ENCODE measurements at places on chromosomes 3 and 15. TPM values are rescaled to one million over a fixed set of nuclear protein-coding genes. Genes with fewer than 3 reads are reported as not detected.

DNA sequence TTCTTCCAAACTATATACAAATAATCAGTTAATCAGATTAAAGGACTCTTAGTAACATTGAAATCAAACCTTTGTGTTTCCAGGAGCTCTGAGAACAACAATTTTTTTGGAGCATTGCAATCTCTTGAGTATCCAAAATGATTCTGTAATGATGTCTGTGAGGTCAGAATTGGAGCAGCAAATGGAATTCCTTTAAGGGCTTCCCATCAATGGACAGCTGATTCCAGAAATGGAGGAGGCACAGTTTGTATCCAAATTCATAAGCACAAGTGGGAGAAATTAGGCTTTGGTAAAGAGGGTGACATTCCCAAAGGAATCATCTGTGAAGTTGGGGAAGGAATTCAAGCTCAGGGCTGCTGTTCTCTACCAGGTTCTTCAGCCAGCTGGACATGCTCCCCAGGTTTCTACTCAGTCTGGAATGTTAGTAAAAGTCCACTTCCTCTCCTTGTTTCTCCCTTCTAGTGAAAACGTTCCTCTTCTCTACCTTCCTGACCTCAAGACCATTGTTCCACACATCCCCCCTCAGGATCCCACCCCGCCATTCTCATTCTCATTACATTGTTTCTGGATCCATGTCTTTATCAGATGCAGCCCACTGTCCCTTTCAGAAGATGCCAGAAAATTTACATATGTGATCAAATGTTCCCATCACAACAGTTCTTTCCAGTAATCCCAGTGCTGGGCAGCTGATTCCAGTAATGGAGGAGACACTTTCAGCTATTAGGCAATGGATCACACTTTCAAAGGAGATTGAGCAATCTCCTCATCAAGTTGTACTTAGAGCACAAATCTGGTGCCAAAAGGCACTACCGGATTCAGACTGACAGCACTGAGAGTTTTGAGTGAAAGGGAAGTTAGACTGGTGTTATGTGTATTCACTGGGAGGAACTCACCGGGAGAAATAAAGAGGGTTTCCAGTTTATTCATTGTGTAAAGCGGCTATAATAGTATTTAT is 391.3 kb upstream of the TPRG1 start:
- H3K4me3 ChIP-seq = no peak overlapping the region
- H3K27ac ChIP-seq = no peak overlapping the region
- H3K36me3 ChIP-seq = peaks cover 7% of the 10 kb centered on the region
- peaks cover 3% of the 10 kb centered on the region for H3K4me1 ChIP-seq

GRCh38 chr15:72249142-72249810 is 18.3 kb upstream of the PKM start:
- H3K27ac ChIP-seq = no peak overlapping the region
- no peak for DNase-seq
- peaks cover 31% of the 10 kb centered on the region for H3K36me3 ChIP-seq
- no peak overlapping the region for H3K4me3 ChIP-seq
- H3K4me1 ChIP-seq = no peaks in the 10 kb centered on the region
- no peaks in the 10 kb centered on the region for H3K27me3 ChIP-seq

- no peak overlapping the region for H3K27ac ChIP-seq
Measured at GRCh38 chr3:60307562-60308199, 943.6 kb downstream of the FHIT start.

- peaks cover 22% of the 10 kb centered on the region for H3K36me3 ChIP-seq
- no peak overlapping the region for H3K4me3 ChIP-seq
- no peak overlapping the region for H3K27ac ChIP-seq
Measured at GRCh38 chr15:99131441-99132023, 26.7 kb downstream of the SYNM start.

GRCh38 chr3:13455644-13456043 is 24.5 kb upstream of the HDAC11 start:
- H3K4me1 ChIP-seq = peaks cover 8% of the 10 kb centered on the region
- no peaks in the 10 kb centered on the region for H3K36me3 ChIP-seq
- H3K27me3 ChIP-seq = peaks cover 9% of the 10 kb centered on the region
- H3K4me3 ChIP-seq = no peak overlapping the region
- DNase-seq = no peak

- H3K4me1 ChIP-seq = no peaks in the 10 kb centered on the region
- peaks cover 3% of the 10 kb centered on the region for H3K27me3 ChIP-seq
- DNase-seq = no peak
- no peak overlapping the region for H3K4me3 ChIP-seq
- H3K36me3 ChIP-seq = no peaks in the 10 kb centered on the region
- H3K27ac ChIP-seq = no peak overlapping the region
Measured at GRCh38 chr3:40377822-40378221, 9.2 kb upstream of the ENTPD3 start.

- no peak overlapping the region for H3K4me3 ChIP-seq
- H3K27ac ChIP-seq = no peak overlapping the region
- peaks cover 15% of the 10 kb centered on the region for H3K4me1 ChIP-seq
- no peaks in the 10 kb centered on the region for H3K27me3 ChIP-seq
- no peak for DNase-seq
- H3K36me3 ChIP-seq = peaks cover 3% of the 10 kb centered on the region
Measured at GRCh38 chr3:23831517-23832394, 26.0 kb downstream of the UBE2E1 start.

- H3K4me3 ChIP-seq = no peak overlapping the region
- no peak for DNase-seq
- H3K27me3 ChIP-seq = peaks cover 3% of the 10 kb centered on the region
- H3K36me3 ChIP-seq = no peaks in the 10 kb centered on the region
- H3K4me1 ChIP-seq = peaks cover 7% of the 10 kb centered on the region
Measured at GRCh38 chr3:46102780-46103130, 75.5 kb upstream of the XCR1 start.

DNA sequence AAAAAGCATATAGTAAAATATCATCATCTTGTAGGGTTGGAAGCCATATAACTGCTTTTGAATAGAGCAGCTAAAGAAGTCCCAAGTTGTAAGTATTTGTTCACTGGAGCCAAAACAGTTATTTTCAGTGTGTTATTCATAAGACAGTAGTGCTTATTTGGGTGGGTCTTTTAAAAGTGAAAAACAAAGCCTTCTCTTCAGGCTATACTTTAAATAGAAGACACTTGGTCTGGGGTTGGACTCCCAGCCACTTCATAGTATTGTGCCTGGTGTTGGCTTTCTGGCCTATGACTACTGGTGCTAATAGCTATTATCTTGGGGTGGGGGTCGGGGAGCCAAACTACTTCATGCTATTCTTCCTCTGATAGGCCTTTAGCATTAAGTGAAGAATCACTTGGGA is 135.2 kb downstream of the SLC25A26 start:
- peaks cover 5% of the 10 kb centered on the region for H3K4me1 ChIP-seq
- H3K27me3 ChIP-seq = no peaks in the 10 kb centered on the region
- H3K4me3 ChIP-seq = no peak overlapping the region
- H3K27ac ChIP-seq = no peak overlapping the region
- H3K36me3 ChIP-seq = no peaks in the 10 kb centered on the region
- no peak for DNase-seq

DNA sequence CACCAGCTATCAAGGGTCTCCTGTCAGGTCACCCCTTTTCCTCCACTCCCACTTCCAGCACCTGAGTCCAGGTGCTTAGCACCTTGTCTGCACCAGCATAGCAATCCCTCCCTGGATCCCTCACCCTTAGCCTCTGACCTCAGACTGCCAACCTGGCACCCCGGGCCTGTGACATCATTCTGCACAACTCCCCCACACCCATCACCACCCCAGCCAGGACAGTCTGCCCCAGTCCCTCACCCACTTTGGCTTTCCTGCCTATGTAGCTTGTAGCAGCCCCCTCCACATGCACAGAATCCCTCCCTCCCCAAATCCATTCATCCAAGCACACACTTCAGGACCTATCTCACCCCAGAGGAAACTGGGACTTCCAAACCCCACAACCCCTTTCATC is 819 bp upstream of the PLXNB1 start:
- H3K4me3 ChIP-seq = peak overlapping the region; percentile 90
- H3K27me3 ChIP-seq = no peaks in the 10 kb centered on the region
- H3K36me3 ChIP-seq = peaks cover 7% of the 10 kb centered on the region

DNA sequence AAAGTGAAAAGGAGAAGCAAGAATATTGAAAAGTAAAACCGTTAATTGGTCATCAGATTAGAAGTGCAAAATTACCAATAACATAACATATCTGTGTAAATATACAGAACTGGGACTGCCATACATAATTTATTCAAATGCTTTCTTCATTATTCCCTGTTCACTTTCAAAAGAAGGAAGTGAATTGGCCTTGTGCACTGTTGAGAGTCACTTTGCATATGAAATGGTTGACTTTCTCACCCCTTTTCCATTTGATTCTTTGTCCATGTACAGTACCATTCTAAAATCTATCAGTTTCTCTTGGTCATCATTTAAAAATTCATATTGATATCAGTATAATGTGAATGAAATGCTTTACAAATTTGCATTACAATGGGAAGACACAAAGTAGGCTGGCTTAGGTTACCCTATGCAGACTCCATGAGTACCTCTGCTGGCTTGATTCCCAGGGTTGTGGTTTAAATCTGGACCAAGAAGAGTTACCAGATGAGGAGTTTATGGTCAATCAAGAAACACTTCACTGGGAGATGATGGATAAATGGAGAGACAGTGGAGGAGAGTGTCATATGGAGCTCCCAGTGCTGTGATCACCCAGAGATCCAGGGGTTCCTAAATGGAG is 210.9 kb upstream of the TOPAZ1 start:
- H3K4me1 ChIP-seq = no peaks in the 10 kb centered on the region
- H3K27me3 ChIP-seq = peaks cover 43% of the 10 kb centered on the region
- no peak overlapping the region for H3K27ac ChIP-seq
- no peaks in the 10 kb centered on the region for H3K36me3 ChIP-seq
- H3K4me3 ChIP-seq = no peak overlapping the region

- peak overlapping the region; percentile 85 for H3K27ac ChIP-seq
- peaks cover 2% of the 10 kb centered on the region for H3K36me3 ChIP-seq
- H3K4me3 ChIP-seq = peak overlapping the region; percentile 80
- H3K4me1 ChIP-seq = peaks cover 16% of the 10 kb centered on the region
Measured at GRCh38 chr3:9769012-9769411, 735 bp downstream of the CAMK1 start.

GRCh38 chr3:50687916-50688315 is 13.2 kb downstream of the DOCK3 start:
- no peak overlapping the region for H3K4me3 ChIP-seq
- H3K36me3 ChIP-seq = no peaks in the 10 kb centered on the region
- H3K4me1 ChIP-seq = peaks cover 2% of the 10 kb centered on the region
- H3K27me3 ChIP-seq = no peaks in the 10 kb centered on the region

GRCh38 chr3:29186982-29187725 is 93.7 kb upstream of the RBMS3 start:
- H3K4me1 ChIP-seq = no peaks in the 10 kb centered on the region
- H3K27ac ChIP-seq = no peak overlapping the region
- H3K36me3 ChIP-seq = no peaks in the 10 kb centered on the region
- no peaks in the 10 kb centered on the region for H3K27me3 ChIP-seq

DNA sequence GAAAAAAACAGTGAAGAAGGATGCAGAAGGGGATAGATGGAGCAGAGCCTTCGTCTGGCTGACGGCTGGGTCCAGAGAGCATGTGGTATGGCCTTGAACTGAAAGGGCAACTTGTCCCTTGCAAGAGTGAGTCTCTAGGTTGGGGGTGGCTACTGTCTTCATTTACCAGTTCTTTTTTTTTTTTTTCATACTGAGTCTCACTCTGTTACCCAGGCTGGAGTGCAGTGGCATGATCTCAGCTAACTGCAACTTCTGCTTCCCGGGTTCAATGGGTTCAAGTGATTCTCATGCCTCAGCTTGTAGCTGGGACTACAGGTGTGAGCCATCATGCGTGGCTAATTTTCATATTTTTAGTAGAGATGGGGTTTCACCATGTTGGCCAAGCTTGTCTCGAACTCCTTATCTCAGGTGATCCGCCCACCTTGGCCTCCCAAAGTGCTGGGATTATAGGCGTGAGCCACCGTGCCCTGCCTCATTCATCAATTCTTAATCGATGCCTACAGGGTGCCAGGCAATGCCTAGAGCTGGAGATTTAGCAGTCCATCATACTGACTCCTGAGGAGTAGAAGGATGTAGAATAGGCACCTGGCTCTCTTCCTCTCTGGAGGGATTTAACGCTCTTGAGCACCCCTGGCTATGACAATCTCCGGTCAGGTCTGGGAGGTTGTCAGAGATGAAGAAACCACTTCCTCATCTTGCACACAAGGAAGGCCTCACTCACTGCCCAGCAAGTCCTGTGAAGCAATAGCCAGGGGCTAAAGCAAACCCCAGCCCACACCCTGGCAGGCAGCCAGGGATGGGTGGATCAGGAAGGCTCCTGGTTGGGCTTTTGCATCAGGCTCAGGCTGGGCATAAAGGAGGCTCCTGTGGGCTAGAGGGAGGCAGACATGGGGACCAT is at the start of gene CAMP:
TSS of gene CAMP (plus strand) at position 880 of the 898 bp plus-strand sequence. CDS start at position 897, 17 bp downstream.
- no peak within 1 kb of the TSS for H3K4me3 ChIP-seq
- no peak within 1 kb of the TSS for H3K27ac ChIP-seq
- no peaks in the 10 kb centered on the region for H3K4me1 ChIP-seq
- H3K27me3 ChIP-seq = peaks cover 13% of the 10 kb centered on the region
- no peaks in the 10 kb centered on the region for H3K36me3 ChIP-seq

GRCh38 chr3:105157766-105158085 is 209.0 kb upstream of the ALCAM start:
- no peak overlapping the region for H3K27ac ChIP-seq
- DNase-seq = no peak
- no peaks in the 10 kb centered on the region for H3K36me3 ChIP-seq
- H3K4me3 ChIP-seq = no peak overlapping the region
- H3K4me1 ChIP-seq = peaks cover 2% of the 10 kb centered on the region

- no peak overlapping the region for H3K4me3 ChIP-seq
- no peaks in the 10 kb centered on the region for H3K27me3 ChIP-seq
- H3K27ac ChIP-seq = no peak overlapping the region
Measured at GRCh38 chr3:115022199-115022598, 124.9 kb downstream of the ZBTB20 start.

- no peaks in the 10 kb centered on the region for H3K36me3 ChIP-seq
- H3K27ac ChIP-seq = no peak overlapping the region
- no peak overlapping the region for H3K4me3 ChIP-seq
- peaks cover 28% of the 10 kb centered on the region for H3K27me3 ChIP-seq
- no peak for DNase-seq
Measured at GRCh38 chr15:70609889-70610288, 153.5 kb downstream of the UACA start.

GRCh38 chr3:192042116-192042515 is 581.2 kb downstream of the PYDC2 start:
- H3K36me3 ChIP-seq = no peaks in the 10 kb centered on the region
- H3K4me1 ChIP-seq = no peaks in the 10 kb centered on the region
- no peaks in the 10 kb centered on the region for H3K27me3 ChIP-seq
- no peak for DNase-seq
- no peak overlapping the region for H3K4me3 ChIP-seq

- no peak overlapping the region for H3K4me3 ChIP-seq
- H3K27ac ChIP-seq = no peak overlapping the region
- H3K36me3 ChIP-seq = no peaks in the 10 kb centered on the region
- no peak for DNase-seq
- H3K27me3 ChIP-seq = no peaks in the 10 kb centered on the region
Measured at GRCh38 chr3:106299300-106300098, 430.7 kb upstream of the CBLB start.

Gene GHSR
- total RNA-seq = not detected

Gene MUC20
- total RNA-seq = 5.0 TPM

Gene RLBP1
- total RNA-seq = not detected

Gene PPP1R14D
- total RNA-seq = 1.5 TPM

Gene ETFA
- 105 TPM for total RNA-seq

Gene OR4F6
- not detected for total RNA-seq

Gene PFN2
- total RNA-seq = 233 TPM

Gene GCNT3
- 5.6 TPM for total RNA-seq

Gene SKOR1
- 0.75 TPM for total RNA-seq

Gene ANKRD34C
- not detected for total RNA-seq

Gene CHRM5
- not detected for total RNA-seq

Gene RTP1
- total RNA-seq = not detected

All from progenitor cell of endocrine pancreas (in vitro differentiated cells).